ENCODE measurements at places on chromosomes 3 and 15. TPM values are rescaled to one million over a fixed set of nuclear protein-coding genes. Genes with fewer than 3 reads are reported as not detected.

DNA sequence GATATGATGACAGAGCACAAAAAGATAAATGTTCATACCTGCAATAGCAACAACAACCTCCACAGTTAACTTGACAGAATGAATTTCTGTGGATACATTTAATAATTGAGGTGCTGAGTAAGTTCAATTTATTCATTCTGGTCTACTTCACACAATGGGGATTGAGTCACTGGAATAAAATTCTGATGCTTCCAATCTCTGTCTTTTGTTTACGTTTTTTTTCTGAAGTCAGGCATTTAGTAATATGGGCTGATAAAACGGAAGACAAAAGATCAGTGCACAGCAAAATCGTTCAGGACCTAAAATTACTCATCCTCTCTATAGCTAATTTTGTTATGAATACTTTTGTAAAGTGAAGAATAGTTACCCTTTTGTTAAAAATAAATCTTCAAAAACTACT lies 565.9 kb upstream of the CCDC54 start:
- H3K27me3 ChIP-seq = no peaks in the 10 kb centered on the region
- H3K4me1 ChIP-seq = no peaks in the 10 kb centered on the region

GRCh38 chr3:161038725-161039124 lies 66.4 kb downstream of the B3GALNT1 start:
- DNase-seq = no peak
- H3K36me3 ChIP-seq = no peaks in the 10 kb centered on the region
- no peak overlapping the region for H3K27ac ChIP-seq
- no peaks in the 10 kb centered on the region for H3K4me1 ChIP-seq

DNA sequence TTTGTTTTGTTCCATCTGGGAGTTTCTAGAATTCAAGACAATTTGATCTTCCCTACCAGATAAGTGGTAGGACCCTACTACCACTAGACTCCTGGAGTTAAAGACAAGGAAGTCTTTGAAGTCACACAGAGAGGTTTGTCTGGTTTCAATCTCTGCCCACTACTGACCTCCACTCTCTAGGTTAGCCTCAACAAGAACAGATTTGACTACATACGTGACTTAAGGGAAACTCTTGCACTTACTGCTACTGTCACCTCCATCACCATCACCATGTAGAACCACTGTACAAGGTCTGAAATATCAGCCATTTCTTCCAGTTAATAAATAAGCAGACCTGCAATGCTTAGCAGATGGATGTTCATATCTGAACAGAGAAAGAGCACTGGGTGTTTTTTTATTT lies 148.3 kb upstream of the ARHGEF26 start:
- no peaks in the 10 kb centered on the region for H3K4me1 ChIP-seq
- H3K4me3 ChIP-seq = no peak overlapping the region
- no peak overlapping the region for H3K27ac ChIP-seq
- no peak for DNase-seq
- H3K36me3 ChIP-seq = no peaks in the 10 kb centered on the region

- no peaks in the 10 kb centered on the region for H3K4me1 ChIP-seq
- DNase-seq = no peak
- no peaks in the 10 kb centered on the region for H3K27me3 ChIP-seq
These were observed 32.8 kb downstream of the CFAP20DC start for GRCh38 chr3:59016930-59017616.

The ATOSA gene
- total RNA-seq = 44.3 TPM

The CNTN6 gene
- total RNA-seq = not detected

GRCh38 chr3:49469037-49469935 lies 781 bp upstream of the DAG1 start:
- DNase-seq = peak; percentile 57
- no peaks in the 10 kb centered on the region for H3K27me3 ChIP-seq
- peaks cover 18% of the 10 kb centered on the region for H3K4me1 ChIP-seq
- peak overlapping the region; percentile 82 for H3K4me3 ChIP-seq
- H3K36me3 ChIP-seq = no peaks in the 10 kb centered on the region

Data from prostate gland (tissue), 2 donors.